NCI-H69 (cell line): ENCODE measurements at places on chromosomes 12 and 14.

DNA sequence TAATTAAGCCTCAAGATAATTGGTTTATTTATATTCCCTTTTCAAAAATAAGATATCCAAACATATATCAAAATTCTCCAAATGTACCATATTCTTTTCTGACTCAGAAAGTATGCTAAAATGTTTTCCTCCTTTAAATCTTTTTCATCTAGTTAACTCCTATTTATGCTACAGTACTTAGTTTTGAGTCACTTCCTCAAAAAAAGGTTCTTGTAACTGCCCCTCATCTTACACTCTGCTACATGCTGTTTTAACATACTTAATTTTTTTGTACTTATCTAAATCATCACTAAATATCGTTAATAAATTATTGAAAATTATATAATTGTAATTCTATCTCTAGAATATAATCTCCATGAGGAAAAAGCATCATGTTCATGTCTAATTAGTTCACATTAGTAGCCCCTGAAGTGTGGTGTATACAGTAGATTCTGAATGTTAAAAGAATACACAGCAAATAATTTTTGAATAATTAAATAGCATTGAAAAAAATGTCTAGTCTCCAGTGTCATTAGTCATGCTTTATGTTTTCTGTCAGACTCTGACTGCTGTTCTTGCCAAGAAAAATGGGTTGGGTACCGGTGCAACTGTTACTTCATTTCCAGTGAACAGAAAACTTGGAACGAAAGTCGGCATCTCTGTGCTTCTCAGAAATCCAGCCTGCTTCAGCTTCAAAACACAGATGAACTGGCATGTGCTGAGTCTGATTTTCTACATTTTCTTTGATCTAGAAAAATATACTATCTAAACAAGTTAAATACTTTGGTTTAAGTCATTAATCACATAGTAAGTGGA is 3.5 kb downstream of the KLRD1 start:
- DNase-seq, result no peak

DNA sequence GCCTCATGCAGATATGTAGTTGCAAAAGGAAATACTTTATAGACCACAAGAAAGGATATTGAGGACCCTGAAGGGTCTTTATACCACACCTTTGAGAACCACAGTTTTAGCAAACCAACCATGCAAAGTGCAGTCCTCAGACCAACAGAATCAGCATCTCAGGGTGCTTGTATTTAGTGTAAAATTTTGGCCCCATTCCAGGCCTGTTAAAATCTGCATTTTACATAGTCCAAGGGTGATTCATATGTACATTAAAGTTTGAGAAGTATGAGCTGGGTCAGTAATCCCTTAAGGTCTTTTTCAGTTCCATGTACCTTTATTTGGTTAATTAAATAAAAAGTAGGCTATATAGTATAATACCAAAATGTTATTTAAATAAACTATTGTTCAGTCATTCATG is 91.2 kb downstream of the WNK1 start:
- no peak for DNase-seq

- peak; percentile 98 for DNase-seq
Observed at GRCh38 chr12:71947645-71948105, 9.0 kb downstream of the TPH2 start.

GRCh38 chr12:123288751-123289346 is 17.2 kb upstream of the CDK2AP1 start:
- no peak for DNase-seq

GRCh38 chr14:92287987-92288386 is 35.0 kb upstream of the SLC24A4 start:
- no peak for DNase-seq

DNA sequence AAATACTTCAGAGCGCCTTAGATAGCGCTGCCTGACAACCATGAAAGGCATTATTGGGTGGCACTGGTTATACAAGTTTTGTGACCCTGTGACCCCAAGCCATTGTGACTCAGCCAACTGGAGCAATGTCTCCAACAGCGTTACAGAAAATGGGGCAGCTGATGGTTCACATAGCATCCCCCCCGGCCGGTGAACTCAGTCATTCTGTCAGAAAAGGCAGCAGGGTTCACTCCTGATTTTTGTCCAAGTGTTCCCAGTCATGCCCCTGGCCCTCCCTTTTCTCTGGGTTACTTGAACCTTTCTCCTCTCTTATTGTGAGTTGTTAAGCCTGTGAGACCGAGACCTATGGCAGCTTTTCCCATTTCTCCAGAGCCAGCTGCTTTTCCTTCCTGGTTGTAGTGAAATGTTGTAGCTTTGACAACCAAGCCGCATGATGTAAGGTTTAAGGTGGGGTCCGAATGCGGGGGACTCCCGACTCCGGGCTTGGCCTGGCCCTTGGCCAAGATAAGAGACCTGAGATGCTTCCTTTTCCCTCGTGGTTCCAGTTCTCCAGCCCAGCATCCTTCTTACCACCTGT is 22.0 kb downstream of the CD9 start:
- DNase-seq, result no peak

DNA sequence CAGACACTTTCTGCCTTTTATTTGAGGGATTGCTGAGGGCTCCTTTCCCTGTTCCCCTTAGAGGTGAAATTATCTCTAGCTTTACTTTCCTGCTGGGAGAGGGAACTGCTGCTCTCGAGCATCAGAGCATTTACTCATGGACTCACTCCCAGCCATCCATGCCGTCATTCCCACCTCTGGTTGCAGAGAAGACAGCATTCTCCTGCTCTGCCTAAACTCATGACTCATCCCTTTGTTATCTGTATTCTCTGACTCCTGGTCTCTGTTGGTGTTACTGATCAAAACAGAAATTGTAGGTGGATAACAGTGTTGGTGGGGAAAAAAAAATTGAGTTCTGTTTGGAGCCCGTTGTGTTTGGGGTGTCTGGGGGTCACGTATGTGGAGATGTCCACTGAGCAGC is 159.3 kb downstream of the TTC8 start:
- DNase-seq, result no peak

- no peak for DNase-seq
Observed at GRCh38 chr12:118704527-118705241, 276.7 kb upstream of the SRRM4 start.

GRCh38 chr14:80427101-80427500 is 215.8 kb upstream of the DIO2 start:
- peak; percentile 9 for DNase-seq

DNA sequence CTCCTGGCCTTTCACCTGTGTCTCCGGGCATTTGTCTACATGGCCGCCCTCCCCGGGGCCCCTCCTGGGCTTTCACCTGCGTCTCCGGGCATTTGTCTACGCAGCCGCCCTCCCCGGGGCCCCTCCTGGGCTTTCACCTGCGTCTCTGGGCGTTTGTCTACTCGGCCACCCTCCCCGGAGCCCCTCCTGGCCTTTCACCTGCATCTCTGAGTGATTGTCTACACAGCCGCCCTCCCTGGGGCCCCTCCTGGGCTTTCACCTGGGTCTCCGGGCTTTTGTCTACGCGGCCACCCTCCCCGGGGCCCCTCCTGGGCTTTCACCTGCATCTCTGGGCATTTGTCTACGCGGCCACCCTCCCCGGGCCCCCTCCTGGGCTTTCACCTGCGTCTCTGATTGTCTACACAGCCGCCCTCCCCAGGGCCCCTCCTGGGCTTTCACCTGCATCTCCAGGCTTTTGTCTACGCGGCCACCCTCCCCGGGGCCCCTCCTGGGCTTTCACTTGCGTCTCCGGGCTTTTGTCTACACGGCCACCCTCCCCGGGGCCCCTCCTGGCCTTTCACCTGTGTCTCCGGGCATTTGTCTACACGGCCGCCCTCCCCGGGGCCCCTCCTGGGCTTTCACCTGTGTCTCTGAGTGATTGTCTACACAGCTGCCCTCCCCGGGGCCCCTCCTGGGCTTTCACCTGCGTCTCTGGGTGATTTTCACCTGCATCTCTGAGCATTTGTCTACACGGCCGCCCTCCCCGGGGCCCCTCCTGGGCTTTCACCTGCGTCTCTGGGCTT is 68.0 kb upstream of the GALNT9 start:
- DNase-seq, result peak; percentile 49
